ENCODE measurements at places on chromosomes 7 and 10.

DNA sequence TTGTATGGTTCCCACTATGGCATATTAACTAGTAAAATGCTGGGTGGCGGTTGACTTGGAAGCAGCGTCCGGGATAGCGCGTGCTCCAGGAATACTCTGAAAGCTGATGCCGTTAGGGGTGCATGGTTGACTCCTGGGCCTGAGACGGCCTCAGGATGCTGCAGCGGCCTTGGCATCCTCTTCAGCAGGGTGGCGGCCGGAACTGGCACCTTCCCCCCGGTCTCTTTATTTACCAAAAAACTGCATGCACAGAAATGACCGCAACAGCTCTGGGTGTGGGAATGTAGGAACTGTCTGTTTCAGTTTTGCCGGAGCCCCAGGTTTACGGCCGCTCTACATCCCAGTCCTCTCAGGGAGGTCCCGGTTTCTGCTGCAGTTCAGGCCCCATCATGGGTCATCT, 28.8 kb downstream of the PFKP start:
- DNase-seq: no peak

GRCh38 chr7:111333010-111333409, 229.3 kb downstream of the IMMP2L start:
- DNase-seq: no peak

DNA sequence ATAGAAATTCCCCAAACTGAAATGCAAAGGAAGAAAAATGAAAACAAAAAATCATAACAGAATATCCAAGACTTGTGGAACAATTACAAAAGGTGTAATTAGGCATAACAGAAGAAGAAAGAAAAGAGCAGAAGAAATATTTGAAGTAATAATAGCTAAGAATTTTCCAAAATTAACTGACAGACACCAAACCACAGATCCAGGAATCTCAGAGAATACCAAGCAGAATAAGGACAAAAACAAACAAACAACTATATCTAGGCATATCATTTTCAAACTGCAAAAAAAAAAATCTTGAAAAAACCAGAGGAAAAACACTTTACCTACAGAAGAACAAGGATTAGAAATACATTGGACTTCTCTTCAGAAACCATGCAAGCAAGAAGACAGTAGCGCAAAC, 25.5 kb downstream of the CFAP70 start:
- DNase-seq: no peak

- no peak for DNase-seq
Observed at GRCh38 chr7:134632937-134633540, 13.6 kb upstream of the BPGM start.

DNA sequence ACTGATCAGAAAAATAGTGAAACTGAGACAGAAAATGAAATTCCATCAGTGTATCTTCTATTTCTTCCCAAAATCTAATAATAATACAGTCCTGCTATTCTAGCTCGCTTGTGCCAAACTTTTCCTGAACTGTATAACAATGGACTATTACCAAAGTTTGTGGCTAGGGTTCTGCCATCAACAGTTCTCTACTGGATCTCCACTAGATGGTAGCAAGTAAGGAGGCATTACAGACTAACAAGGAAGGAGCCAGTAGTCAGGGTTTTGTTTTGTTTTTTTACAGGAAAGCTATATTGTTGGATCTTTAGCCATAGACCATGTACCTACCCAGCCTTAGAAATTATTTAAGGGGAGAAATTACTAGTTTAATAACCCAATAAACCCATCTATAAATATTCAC, 10.8 kb downstream of the MTERF1 start:
- no peak for DNase-seq

Data from activated naive CD4-positive, alpha-beta T cell (primary cell).